ENCODE measurements at places on chromosomes 13 and 19. TPM values are rescaled to one million over a fixed set of nuclear protein-coding genes. Genes with fewer than 3 reads are reported as not detected.
A peak's percentile ranks its signal among the peaks of the same experiment; 100 is the strongest.

GRCh38 chr19:36140304-36141038 is 605 bp downstream of the CAPNS1 start:
- peak; percentile 66 for DNase-seq

The NRTN gene
- 15.0 TPM for total RNA-seq

The ANGPTL4 gene
- 27.5 TPM for total RNA-seq

GRCh38 chr13:111505175-111505777 is 184.8 kb downstream of the TEX29 start:
- DNase-seq: no peak

DNA sequence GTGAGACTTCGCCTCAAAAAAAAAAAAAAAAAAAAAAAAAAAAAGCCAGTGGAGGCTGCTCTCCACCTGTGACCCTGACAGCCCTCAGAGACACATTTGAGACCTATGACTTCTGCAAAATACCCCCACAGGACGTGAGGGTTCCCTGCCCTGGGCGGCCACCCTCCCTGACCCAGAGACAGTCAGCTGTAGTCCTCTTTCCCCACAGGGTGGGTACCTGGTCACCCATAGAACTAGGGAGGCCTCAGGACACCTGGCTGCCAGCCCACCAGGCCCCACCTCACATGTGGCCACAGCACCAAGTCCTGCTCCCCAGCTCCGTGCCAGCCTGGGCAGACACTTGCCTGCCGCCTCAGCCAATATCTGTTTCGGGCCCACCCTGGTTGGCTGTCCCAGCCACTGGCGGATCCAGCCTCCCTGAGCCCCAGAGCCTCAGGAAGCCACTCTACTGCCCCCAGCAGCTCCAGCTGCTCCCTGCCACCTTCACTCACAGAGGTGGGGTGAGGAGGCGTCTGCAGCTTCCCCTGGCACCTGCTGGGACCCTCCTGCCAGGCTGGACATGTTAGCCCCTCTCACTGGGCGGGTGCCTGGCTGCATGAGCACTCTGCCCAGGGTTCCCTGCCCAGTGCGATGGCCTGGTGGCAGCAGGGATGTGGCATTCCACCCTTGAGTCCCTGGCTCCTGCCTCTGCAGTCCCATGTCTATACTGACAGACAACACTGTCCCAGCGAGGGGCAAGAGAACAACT is 6.9 kb downstream of the MKNK2 start:
- DNase-seq: no peak

The ZNF880 gene
- total RNA-seq: 1.4 TPM

GRCh38 chr13:26299168-26299750 is 45.3 kb downstream of the CDK8 start:
- DNase-seq: no peak

DNA sequence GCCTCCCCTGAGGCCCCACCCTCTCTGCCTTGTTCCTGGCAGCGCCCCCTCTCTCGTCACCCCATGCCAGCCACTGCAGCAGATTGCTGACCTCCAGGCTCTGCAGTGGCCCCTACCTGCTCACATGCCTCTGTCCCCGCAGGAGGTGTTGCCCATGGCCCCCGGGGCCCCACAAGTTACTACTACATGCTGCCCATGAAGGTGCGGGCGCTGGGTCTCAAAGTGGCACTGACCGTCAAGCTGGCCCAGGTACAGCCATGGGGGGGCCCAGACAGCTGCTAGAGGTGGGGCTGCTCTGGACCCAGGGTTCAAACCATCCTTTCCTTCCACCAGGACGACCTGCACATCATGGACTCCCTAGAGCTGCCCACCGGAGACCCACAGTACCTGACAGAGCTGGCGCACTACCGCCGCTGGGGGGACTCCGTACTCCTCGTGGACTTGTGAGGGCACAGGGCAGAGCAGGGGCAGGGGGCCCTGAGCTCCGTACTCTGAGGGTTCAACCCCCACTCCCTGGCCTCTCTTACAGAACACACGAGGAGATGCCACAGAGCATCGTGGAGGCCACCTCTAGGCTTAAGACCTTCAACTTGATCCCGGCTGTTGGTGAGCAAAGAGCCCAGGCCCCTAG is 6.2 kb downstream of the MRPL4 start:
- DNase-seq: no peak

DNA sequence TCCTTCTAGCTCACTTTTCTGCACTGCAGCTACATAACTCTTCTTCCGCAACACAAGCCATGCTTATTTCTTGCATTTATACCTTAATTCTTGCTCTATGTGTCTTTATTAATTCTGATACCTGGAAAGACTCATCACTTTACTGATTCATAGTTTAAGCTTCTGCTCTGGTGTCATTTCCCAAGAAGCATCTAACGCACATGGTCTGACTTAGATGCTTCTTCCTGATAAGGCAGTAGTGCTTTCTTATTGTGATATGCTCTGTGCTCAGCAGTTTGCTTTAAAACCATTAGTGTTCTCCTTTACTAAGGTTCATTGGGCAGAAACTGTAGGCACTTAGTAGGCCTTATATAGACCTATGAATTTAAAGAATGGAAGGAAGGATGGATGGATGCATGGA is 66.4 kb downstream of the EPSTI1 start:
- DNase-seq: no peak

- no peak for DNase-seq
Measured at GRCh38 chr13:113650731-113651148, 7.3 kb downstream of the ATP4B start.

DNA sequence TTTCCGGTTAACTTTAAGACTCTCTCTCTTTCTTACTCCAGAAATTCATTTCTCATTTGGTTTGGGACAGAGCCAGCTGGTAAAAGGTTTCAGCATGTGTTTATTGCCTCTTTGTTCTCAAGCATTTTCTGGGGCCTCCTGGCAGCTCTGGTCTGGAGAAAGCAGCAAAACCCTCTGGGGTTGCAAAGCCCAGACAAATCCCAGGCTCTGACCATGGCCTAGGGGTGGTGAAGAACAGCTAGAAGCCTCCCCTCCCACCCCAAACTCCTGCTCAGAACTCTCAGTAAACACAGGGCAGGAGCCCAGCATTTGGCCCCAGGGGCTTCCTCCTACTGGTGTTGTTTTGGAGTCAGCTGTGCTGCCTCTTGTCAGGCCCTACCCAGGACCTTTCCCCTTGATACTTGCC is 124.2 kb upstream of the SERP2 start:
- DNase-seq: no peak

- no peak for DNase-seq
Measured at GRCh38 chr13:112855859-112856258, 113.2 kb upstream of the MCF2L start.

DNA sequence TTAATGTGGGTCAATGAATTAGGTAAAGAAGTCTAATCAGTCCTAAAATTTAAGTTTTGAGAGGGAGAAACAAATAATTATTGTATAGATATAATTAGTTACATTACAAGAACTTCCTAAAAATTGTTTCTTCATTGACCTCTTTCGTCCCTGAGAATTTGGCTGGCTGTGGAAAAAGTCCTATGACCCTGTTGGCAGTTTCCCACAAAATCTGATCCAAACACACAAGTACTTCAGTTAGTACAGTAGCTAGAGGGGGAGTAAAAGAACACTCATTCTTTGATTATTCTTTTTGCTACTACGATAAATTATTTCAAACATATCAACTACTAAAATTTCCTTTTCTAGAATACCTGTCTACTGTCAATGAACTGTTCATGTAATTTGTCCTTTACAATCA is 11.3 kb downstream of the POSTN start:
- no peak for DNase-seq

The GAS6 gene
- total RNA-seq: 29.4 TPM

- no peak for DNase-seq
Measured at GRCh38 chr13:40756042-40756441, 14.9 kb downstream of the MRPS31 start.

DNA sequence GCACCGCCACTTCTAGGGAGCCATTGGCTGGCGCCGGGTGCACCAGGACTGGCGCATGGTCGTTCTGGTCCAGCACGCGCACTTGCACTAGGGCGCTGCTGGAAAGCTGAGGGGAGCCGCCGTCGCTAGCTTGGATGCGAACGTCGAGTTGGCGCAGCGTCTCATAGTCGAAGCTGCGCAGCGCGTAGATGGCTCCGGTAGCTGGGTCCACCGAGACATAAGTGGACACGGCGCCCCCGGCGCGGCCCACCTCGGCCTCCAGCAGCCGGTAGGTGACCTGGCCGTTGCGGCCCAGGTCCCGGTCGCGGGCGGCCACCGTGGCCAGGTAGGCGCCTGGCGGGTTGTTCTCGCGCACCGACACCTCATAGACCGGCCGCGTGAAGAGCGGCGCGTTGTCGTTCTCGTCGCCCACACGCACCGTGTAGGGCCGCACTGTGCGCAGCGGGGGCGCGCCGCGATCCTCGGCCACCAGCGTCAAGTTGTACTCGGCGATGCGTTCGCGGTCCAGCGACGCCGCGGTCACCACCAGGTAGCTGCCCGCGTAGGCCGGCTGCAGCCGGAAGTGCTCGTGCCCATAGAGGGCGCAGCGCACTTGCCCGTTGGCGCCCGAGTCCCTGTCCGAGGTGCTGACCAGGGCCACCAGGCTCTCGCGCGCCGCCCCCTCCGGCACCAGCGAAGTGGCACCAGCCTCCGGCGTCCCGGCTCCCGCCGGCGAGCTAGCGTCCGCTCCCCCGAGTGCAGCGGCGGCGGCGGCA is 1.7 kb downstream of the PCDH8 start:
- no peak for DNase-seq

GRCh38 chr19:55519451-55520311 is 17.3 kb downstream of the SBK2 start:
- peak; percentile 54 for DNase-seq

- no peak for DNase-seq
Measured at GRCh38 chr13:40792284-40793051, 3.1 kb downstream of the SLC25A15 start.
